ENCODE measurements at places on chromosomes 1 and 21.

DNA sequence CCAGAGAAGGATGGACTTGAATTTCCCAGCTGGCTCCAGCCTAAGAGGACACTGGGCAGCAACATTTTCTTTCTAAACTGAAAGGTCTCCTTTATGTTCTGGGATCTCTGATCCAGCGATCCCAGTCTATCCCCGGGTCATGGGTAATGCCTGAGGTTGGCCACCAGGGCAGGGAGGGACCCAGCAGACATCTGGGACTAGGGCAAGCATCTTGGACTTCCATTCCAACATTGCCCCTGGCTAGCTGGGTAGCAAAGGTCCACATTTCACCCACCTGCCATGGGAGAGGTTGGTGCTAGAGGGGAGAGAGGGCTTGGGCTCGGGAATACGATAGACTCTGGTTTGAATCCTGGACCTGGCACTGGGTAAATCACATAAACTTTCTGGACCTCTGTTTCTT is 84.6 kb downstream of the LRRN2 start:
- no peak for DNase-seq

GRCh38 chr1:183903101-183903500 is 98.2 kb downstream of the RGL1 start:
- DNase-seq = no peak

DNA sequence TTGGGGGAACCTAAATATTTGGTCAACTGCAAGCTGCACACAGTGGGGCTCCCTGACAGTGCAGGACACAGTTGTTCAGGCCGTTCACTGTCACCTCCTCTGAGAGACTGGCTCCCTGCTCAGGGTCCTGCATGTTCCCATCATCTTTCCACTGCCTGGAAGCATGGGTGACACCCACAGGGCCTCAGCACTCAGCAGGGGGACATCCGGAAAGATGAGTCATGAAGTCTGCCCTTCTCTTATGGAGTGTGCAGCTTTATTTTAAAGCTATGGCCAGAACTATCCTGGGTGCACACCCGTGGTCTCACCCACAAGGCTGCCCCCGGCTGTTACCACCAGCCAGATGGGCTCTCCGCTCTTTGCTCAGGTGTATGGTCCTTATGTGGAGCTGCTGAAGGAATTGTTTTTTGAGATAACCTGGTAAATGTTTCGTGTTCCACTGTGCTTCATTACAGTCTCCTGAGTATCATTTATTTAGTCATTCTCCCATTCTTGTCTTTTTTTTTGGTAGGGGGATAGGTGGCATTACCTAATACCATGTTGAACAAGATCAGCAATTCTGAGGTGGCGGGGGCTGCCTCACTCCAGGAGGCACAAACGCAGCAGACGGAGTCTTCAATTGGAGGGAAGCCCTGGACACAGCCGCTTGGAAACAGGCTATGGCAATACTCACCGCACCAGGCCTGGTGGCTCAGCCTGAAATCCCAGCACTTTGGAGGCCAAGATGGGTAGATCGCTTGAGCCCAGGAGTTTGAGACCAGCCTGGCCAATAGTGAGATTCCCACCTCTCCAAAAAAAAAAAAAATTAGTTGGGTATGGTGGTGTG is 14.3 kb downstream of the TRIM11 start:
- no peak for DNase-seq

- no peak for DNase-seq
Observed at GRCh38 chr1:93938461-93939145, 29.4 kb upstream of the GCLM start.

- DNase-seq = no peak
Observed at GRCh38 chr1:192171123-192171522, 12.9 kb downstream of the RGS18 start.

GRCh38 chr1:210074904-210075303 is 136.9 kb downstream of the SYT14 start:
- DNase-seq = no peak
